ENCODE measurements at places on chromosomes 6 and 20. TPM values are rescaled to one million over a fixed set of nuclear protein-coding genes. Genes with fewer than 3 reads are reported as not detected.

DNA sequence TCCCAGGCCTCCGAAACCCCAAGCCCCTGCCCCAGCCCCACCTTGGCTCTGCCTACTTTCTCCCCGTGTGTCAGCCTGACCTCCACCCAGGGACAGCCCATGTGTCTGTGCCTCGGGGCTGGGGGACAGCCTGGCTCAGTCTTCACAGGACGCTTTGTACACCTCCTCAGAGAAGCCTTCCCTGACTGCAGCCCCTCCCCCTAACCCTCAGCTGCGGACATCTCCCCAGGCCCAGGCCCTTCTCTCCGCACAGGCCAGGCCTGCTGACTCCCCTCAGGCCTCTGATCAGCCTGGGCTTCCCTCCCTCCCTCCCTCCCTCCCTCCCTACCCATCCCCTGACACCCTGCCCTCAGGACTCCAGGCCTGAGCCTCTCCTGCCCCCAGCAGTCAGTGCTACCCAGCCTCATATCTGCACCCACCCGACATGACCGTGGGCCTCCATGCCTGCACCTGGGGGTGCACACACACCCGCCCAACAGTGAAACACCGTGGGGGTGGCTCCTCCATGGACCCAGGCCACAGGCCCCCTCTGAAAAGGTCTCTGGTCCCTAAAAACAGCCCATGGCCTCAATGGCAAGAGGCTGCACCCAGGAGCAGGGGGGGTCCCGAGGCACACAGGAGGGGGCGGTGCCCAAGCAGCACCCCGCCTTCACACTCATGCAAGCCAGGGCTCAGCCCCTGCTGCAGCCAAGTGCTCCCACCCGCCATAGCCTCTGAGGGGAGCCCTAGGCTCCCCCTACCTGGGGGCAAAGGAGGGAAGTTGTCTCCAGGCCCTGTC is 12.9 kb downstream of the LAMA5 start:
- no peak for DNase-seq

GRCh38 chr6:147479857-147480256 is 28.6 kb upstream of the SAMD5 start:
- DNase-seq, result no peak

GRCh38 chr6:29509239-29509638 is 21.5 kb upstream of the MAS1L start:
- no peak for DNase-seq

GRCh38 chr6:53917464-53917842 is 122.6 kb downstream of the LRRC1 start:
- DNase-seq, result no peak

DNA sequence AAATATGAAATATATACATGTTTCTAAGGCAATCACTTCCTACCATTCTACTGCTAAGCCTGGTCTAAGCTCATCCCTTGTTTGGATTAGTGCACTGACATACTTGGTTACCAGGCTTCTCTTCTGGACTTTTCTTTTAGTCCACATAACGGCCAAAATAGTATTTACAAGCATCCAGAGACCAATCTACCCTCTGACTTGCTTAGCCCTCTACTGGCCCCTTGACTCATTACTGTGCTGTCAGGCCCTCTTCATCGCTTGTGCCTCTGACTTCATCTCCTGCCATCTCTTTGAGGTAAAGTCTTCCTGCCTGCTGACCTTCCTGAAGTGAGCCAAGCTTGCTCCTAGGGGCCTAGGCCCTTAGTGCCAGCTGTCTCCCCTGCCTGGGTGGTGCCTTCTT is 35.1 kb downstream of the TULP4 start:
- DNase-seq, result no peak

DNA sequence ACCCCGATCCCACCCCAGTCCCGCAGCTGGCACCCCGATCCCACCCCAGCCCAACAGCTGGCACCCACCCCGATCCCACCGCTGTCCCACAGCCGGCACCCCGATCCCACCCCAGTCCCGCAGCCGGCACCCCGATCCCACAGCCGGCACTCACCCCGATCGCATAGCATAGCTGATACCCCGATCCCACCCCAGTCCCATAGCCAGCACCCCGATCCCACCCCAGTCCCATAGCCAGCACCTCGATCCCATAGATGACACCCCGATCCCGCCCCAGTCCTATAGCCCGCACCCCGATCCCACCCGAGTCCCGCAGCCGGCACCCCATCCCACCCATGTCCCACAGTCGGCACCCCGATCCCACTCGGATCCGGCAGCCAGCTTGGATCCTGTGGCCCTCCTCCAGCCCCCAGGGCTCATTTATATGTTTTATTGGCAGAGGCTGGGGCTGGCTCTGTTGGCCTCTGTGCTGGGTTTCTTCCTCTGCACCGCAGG is 897 bp upstream of the GMEB2 start:
- no peak for DNase-seq

DNA sequence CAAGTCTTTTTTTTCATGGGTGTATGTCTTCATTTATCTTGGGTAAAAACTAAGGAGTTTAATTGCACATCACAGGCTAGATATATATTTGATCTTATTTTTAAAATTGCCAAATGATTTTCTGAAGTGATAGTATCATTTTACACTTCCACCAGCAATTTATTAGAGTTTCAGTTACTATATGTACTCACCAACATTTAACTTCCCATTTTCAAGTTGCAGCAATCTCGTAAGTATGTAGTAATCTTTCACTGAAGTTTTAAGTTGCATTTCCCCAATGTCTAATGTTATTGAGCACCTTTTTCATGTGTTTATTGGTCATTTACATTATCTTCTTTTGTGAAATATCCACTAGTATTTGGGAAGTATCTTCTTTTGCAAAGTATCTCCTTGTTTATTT is 277.4 kb upstream of the CNR1 start:
- no peak for DNase-seq

GPX5 gene
- not detected for total RNA-seq

GRCh38 chr20:59777814-59778575 is 155.4 kb downstream of the SYCP2 start:
- DNase-seq, result no peak

FKBP1C gene
- total RNA-seq, result 0.36 TPM

All from cerebellum (tissue), 4 donors.